ENCODE measurements at places on chromosomes 12 and 14. TPM values are rescaled to one million over a fixed set of nuclear protein-coding genes. Genes with fewer than 3 reads are reported as not detected.

KRT77 gene
- total RNA-seq = not detected

IRAK4 gene
- 24.4 TPM for total RNA-seq

ACOT4 gene
- 3.0 TPM for total RNA-seq

SAMD4A gene
- total RNA-seq = 40.4 TPM

BDKRB2 gene
- 10.6 TPM for total RNA-seq

DTD2 gene
- total RNA-seq = 40.8 TPM

PPP1R36 gene
- total RNA-seq = 1.4 TPM

MUCL1 gene
- total RNA-seq = not detected

CSAD gene
- total RNA-seq = 81.8 TPM

PPP1R1A gene
- 168 TPM for total RNA-seq

BCL2L14 gene
- total RNA-seq = not detected

TAS2R9 gene
- not detected for total RNA-seq

Measured in omental fat pad (tissue), 4 donors.